ENCODE measurements at places on chromosomes 13 and 19.

GRCh38 chr13:23512762-23513395 is 57.3 kb upstream of the TNFRSF19 start:
- DNase-seq = no peak

- DNase-seq = peak; percentile 48
Measured at GRCh38 chr19:3977242-3978143, 6.6 kb upstream of the DAPK3 start.

GRCh38 chr19:41367848-41368301 is 3.9 kb upstream of the B9D2 start:
- no peak for DNase-seq

DNA sequence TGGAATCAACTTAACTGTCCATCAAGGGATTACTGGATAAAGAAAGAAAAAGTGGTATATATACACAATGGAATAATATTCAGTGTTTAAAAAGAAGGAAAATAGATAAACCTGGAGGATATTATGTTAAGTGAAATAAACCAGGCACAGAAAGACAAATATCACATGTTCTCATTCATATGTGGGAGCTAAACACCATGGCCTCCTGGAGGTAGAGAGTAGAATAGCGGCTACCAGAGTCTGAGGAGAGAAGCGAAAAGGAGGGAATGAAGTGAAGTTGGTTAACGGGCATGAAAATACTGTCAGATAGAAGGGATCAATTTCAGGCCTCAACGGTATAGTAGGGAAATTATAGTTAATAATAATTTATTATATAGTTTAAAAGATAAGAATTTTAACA is 147.5 kb upstream of the OBI1 start:
- no peak for DNase-seq

GRCh38 chr19:54133312-54133956 is 4.1 kb upstream of the CNOT3 start:
- DNase-seq = peak; percentile 92

DNA sequence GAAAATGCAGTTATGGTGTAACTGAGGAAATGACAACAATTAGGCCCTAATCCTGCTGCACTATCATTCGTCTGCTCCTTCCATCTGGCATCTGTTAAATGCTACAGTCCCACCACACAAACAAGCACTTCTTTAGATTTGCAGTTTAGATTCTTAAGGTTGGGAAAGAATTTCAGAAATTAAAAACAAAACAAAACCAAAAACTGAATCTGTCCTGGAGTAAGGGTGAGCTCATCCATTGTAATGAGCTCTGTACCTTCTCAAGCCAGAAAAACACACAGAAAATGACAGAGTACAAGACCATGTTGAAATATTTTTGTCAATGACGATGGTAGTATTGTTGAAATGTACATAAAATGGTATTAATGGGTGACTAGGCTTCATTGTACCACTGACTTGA is 28.3 kb downstream of the SMAD9 start:
- no peak for DNase-seq

- no peak for DNase-seq
Measured at GRCh38 chr13:113273851-113274590, 23.0 kb upstream of the LAMP1 start.

DNA sequence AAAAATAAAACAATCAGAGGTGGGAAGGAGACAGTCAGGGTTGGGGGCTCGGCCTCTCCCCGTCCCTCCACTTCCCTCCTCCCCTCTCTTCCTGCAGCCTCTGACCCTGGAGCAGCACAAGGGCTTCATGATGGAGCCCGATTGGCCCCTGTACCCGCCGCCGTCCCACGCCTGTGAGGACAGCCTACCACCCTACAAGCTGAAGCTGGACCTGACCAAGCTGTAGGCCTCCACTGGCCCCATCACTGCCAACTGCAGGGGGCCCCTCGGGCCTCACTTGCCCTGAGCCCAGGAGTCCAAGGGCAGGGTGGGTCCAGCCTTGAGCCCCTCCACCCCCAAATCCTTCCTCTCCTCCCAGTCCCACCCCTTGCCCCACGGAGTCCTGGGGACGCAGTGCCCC is 7.6 kb downstream of the TMEM59L start:
- DNase-seq = no peak

GRCh38 chr13:32159137-32159869 is 127.7 kb downstream of the FRY start:
- no peak for DNase-seq

- DNase-seq = no peak
Measured at GRCh38 chr13:41053384-41053826, 7.9 kb upstream of the WBP4 start.

DNA sequence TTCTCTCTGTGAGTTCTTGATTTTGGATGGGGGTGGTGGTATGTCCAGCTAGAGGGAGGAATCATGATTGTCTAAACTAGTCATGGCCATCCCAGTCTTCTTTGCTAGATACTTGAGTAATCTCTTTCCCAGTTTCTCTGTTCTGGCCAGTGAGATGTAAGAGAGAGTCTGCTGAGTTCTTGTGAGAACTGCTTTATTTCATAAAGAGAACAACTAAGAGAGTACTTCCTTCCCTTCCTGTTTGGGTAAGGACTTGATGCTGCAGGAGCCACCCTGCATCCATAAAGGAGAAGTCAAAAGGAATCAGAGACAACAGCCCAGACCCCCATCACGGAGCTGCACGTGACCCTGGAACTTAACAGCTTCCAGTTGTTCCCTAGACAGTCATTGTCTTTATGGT is 3.0 kb upstream of the RASL11A start:
- no peak for DNase-seq

DNA sequence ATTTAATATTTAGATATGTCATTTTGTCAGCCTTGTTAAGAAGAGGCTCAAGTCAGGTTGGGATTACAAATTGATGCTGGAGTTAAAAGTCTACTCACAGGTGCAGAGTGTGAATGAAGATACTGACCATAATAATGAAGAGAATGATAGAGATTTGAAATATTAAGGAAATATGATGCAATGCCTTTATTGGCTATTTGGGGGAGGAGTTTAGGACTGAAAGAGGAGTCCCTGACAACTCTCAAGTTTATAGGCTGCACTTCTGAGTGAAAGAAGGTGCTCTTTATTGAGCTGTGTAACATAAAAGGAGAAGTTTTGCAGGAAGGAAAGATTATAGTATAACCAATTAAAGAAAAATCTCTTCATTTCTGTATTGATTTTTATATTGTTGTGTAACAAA is 827.7 kb upstream of the PCDH9 start:
- DNase-seq = no peak

DNA sequence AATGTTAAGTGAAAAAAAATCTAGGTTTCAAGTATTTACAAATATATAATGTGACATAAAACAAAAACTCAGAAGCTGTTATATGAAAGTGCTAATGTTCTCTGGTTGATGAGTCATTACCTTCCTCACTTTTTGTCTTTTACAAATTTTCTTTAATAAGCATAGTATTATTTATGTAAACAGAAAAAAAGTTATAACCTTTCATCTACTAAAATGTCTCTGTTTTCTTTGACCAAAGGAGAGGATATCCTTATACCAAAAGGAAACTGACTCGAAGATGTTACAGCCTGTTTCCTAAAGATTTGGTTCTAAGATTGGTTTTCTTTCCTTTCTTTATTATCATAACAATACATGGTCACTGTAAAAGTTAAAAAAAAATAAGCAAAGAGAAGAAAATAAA is 38.0 kb downstream of the RCBTB2 start:
- DNase-seq = no peak

GRCh38 chr13:77574096-77574495 is 38.6 kb downstream of the SCEL start:
- DNase-seq = no peak

DNA sequence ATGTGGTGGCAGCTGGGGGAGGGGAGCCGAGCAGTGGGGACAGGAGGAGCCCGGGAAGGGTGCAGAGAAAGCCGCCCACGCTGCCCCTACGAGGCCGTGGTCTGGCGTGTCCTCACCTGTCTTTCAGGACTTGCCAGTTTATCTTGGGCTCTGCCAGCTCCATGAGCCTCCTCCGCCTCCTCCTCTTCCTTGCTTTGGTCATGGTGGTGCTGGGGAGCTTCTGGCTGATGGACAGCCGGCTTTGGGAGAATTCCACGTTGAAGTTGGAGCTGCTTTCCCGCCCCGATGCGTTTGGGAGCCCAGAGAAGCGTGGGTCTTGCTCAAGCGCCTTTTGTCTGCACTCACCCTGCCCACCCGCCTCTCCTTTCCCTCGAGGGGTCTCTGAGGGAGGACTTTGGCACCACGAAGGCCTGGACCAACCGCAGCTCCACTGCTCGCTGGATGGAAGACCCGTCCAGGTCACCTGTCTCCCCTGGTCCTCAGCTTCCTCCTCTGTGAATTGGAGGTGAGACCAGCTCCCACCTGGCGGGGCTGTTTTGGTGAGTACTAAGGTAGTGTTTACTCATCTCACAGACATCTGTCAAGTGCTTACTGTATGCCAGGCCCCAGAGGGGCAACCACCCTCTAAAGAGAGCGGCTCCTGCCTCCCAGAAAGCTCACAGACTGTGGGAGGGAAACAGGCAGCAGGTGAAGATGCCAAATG is 29.7 kb upstream of the MIER2 start:
- no peak for DNase-seq

DNA sequence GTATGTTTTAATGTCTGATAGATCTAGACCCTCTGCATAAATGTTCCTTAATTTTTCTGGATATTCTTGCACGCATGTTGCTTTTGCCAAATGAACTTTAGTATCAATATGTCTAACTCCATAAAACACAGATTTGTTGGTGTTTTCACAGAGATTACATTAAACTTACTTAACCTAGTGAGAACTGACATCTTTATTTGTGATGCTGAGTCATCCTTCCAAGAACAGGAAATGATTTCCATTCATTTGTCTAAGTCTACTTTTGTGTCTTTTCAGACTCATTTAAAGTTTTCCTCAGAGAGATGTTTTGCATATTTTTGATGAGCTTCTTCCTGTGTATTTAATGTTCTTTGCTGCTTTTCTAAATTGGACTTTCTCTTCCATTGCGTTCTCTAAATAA is 184.0 kb downstream of the SLC7A1 start:
- no peak for DNase-seq

DNA sequence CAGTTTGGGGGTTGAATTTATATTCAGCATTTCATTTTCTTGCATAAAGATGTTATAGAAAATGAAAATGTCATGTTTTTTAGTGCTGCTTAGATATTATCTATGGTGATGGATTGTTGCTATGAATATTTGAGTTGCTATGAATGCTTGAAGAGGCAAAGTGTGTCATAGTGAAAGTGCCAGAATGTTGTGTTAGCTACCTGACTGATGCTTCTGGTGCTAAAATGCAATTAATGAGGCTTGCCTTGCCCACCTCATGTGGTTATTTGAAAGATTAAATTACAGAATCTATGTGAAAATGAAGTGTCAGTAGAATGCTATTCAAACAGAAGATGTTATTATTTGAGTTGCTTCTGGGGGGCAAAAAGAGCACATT is 62.7 kb upstream of the MYCBP2 start:
- DNase-seq = no peak

DNA sequence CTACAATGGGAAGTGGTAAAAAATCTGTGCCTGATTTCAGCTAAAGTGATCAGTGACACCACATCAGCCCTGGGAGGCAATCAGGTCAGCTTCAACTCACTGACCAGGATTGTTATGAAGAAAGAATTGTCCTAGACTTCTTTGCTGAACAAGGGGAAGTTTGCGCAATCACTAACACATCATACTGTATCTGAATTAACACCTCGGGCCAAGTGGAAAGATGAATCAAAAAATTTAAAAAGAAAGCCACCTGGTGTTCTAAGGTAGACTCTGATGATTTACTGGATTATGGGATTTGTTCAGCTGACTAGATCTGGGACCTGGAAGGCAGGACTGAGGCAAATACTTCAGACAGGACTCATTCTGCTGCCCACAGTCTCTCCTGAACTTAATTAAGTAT is 161.8 kb downstream of the DIAPH3 start:
- no peak for DNase-seq

DNA sequence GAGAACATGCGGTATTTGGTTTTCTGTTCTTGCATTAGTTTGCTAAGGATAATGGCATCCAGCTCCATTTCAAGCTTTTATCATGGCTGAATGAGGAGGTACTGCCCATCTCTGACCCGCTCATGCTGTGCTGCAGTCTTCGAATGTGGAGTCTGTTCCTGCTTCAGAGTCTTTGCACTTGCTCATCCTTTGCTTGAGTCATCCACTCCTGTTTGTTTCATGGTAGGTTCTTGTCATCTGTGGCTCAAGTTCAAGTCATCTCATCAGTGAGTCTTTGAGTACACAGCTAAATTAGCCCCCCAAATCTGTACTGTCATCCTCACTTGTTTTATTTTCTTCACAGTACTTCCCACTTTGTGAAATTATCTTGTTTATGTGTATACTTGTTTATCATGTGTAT is 5.4 kb downstream of the UCHL3 start:
- DNase-seq = no peak

DNA sequence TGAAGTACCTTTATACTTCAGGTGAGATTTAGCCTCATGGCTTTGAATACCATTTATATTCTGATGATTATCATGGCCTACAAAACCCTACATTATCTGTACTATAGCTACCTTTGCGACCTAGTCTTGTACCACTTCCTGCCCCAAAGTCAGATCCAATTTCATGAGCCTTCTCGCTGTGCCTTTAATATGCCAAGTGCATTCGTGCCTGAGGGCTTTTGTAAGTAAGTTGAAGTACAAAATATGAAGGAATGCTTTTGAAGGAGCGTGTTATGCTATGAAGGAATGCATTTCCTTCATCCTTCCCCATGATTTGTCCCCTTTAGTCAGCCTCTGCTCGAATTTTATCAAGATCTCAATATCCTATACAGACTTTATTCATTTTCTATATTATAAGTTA is 9.2 kb upstream of the RASL11A start:
- DNase-seq = no peak

DNA sequence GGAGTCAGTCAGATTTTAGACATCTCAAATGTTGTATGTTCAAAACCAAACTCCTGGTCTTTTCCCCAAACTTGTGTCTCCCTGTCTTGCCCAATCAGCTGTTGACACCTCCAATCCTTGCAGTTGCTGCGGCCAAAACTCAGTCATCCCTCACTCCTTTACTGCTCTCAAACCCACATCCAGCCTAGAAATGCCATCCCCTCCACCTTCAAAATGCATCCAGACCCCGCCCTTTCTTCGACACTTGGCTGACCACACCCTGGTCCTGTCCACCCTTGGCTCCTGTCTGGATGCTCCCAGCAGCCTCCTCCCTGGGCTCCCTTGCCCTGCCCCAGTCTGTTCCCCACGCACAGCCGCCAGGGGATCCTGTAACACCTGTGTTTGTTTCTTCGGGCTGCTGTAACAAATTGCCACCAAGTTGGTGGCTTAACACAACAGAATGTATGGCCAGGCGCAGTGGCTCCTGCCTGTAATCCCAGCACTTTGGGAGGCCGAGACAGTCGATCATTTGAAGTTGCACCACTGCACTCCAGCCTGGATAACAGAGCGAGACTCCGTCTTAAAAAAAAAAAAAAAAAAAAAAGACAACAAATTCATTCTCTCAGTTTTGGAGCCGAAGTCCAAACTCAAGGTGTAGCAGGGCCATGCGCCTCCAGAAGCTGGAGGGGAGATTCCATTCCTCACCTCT is 11.7 kb downstream of the PLD3 start:
- no peak for DNase-seq

DNA sequence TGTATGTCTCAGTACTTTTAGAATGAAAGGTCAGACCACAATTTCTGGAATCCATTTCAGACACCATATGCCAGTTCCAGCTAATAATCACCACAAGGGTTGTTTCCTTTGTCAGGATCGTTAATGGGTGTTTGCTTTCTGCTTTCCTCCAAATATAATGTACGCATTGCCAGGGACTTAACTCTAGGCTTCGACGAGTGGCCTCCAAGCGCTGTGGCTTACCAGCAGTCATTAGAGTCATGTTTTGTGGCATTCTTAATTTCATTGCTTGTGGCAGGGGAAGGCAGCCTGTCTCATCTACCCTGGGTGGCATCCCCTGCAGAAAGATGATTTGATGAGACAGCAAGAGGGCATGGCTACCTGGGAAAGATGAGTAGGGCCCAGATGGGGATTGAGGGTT is 22.5 kb downstream of the SAFB start:
- DNase-seq = no peak
